ENCODE measurements at places on chromosomes 16 and 17. TPM values are rescaled to one million over a fixed set of nuclear protein-coding genes. Genes with fewer than 3 reads are reported as not detected.

Gene PER1
- 700 TPM for polyA plus RNA-seq

Gene HS3ST2
- polyA plus RNA-seq, result not detected

Gene UNC119
- 174 TPM for polyA plus RNA-seq

GRCh38 chr17:40427002-40427491, 9.4 kb upstream of the TOP2A start:
- DNase-seq, result no peak

- peak; percentile 18 for DNase-seq
Observed at GRCh38 chr16:17544785-17545184, 74.0 kb upstream of the XYLT1 start.

DNA sequence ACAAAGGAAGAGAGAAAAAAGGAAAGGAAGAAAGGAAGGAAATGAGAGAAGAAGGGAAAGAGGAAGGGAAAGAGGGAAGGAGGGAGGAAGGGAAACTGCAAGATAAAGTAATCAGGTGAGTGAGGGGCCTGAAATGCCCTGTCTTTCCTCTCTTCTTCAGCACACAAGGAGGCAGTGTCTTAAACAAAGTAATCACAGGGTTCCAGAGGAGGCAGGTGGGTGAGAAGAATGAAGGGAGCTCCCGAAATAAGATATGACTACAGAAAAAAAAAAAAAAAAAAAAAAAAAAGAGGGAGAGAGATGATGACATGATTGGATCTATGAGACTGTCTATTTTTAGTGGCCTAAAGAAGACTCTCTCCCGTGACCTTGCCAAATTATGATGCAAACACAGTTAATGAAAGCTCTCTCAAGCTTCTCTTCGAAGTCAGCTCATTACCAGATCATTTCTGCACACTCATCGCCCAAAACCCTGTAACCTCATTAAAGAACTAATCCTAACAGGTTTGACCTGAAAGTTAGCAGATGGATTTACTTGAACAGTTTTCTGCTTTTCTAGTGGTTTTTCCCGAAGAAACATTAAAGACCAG, 53.6 kb downstream of the CDH11 start:
- DNase-seq, result no peak

DNA sequence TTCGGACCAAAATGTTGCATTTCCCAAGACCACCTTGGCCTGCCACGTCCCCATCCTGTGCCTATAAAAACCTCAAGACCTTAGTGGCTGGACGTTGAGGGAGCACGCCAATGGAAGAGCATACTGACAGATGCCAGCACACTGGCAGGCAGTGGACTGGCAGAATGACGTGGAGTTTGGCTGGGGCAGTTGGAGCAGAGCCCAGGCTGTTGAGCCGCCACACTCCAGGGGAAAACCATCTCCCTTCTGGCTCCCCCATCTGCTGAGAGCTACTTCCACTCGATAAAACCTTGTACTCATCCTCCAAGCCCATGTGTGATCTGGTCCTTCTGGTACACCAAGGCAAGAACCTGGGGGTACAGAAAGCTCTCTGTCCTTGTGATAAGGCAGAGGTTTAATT, 494.1 kb downstream of the CDH11 start:
- DNase-seq, result no peak

- peak; percentile 91 for DNase-seq
Observed at GRCh38 chr16:4624827-4625559, 367 bp downstream of the MGRN1 start.

DNA sequence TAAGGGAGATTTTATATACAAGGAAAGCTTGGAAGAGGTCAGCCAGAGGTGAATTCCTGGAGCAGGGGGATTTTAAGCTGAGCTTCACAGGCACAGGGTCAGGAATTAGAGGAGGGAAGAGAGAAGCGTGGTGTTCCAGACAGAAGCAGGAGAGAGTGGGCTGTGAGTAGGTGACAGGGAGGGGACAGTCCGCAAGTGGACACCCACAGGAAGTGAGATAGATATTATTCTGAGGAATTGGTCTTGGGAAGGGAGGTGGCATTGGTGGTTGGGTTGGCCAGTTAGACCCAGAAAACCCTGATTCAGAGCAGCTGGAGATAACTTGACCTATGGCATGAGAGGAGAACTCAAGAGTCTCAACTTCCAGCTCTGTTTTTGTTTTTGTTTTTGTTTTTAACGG, 14.7 kb downstream of the PHB1 start:
- DNase-seq, result no peak

GRCh38 chr17:35103271-35103670, 16.4 kb downstream of the RAD51D start:
- no peak for DNase-seq

GRCh38 chr16:81629034-81629802, 149.9 kb upstream of the PLCG2 start:
- DNase-seq, result no peak

- no peak for DNase-seq
Observed at GRCh38 chr16:8887952-8888560, 5.9 kb downstream of the LITAFD start.

DNA sequence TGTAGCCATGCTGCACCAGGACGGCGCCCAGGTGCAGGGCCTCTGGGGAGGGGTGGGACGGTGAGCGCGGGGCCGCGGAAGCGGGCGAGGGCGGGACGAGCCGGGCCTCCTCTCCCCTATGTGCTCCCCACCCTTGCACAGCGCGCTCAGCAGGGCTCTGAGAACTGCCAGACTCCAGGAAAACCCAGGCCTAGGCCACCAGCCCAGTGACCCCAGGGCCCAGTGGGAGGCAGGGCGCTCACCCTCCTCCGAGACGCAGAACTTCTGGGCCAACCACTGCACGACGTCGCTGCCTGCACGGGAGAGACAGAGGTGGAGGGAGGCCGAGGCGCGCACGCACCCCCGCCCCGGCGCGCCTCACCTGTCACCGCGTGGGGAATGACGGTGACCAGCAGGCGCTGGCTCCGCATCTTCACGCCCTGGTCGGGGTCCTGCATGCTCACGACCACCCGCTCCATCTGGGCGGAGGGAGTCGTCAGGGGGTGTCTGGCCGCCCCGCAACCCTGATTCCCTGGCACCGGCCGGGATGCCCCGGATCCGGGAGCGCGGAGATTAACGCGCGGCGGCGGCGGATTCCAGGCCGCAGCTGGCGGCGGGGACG, 603 bp downstream of the RGS11 start:
- peak; percentile 34 for DNase-seq
